ENCODE measurements at places on chromosomes 3 and 15.

DNA sequence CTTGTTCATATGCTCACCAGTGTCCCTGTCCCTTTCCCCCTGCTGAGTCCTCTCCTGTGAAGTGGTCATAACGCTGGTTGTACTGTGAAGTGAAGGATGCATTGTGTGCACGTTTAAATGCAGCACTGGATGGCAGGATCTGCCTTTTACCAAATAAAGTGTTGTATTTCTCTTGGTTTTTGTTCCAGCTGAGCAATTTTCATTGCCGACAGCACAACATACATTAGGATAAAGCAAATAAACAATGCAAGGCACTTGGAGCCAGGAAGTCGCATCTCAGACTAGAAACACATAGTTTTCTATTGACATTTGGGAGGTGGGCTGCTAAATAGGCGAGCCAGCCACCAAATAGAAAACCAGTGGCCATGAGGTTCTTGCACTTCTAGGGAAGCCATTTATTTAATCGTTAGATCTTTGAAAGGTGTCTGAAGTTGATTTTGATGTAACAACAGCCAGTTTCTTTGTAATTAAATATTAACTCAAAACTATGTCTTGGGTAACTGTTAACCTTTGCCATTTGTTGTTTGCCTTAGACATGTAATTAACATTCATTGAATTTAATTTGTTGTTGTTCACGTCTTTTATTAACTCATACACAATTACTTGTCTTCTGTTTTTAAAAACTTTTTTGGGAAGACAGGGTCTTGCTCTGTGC is 185.3 kb downstream of the FNDC3B start:
- peak; percentile 31 for DNase-seq

DNA sequence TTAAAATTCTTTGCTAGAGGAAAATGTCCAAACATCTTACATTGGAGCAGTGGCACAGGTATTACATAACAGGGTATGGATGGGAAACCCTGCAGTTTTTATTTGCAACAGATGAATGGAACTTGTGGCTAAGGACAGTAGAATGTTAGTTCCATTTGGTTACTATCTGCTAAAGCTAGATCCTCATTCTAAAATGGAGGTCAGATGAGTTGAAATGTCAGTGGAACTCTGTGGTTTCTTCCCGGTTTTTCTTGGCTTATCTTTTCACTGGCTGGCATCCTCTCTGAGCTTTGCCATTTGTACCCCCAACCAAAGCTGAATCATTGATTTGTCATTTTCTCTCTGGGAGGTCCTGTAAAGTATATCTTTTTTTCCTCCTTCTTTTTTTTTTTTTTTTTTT is 68.9 kb downstream of the ARMC8 start:
- no peak for DNase-seq

DNA sequence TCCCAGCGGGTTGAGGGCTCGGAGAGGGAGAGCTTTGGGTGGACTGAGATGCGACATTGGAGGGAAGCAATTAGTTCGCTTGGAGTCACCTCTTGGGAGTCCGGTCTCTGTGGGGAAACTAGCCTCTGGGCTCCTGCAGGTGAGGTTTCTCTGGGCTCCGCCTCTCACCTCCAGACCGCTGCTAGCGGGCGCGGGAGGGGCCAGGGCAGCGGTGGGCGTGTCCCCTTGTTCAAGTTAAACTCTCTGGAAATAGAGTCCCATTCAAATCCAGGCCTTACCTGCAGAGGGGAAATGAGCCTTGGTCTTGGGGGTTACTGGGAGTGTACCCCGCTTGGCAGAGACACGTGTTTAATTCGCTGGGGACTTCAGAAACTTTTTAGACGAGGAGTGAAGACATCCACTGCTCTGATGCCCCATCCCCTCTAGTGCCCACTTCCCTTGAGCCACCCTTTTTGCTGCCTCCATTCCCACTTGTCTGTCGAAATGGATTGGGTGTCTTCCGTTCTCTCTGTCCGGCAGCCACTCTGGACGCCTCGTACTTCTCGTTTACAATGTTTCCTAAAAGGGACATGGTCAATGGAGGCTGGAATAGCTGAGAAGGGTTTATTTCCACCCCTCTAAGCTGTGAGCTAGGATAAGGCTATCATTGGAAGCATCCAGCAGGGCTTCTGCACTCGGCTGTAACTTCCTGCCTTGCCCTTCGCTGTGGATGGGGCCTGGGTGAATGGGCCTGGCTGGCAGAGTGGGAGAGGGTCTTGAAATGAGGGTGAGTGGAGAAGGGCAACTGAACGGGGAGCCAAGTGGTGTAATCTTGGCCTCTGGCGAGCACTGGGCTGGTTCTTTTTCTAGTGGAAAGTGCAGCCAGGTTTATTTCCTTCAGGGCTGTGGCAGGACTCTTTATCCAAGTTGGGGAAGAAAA is 1.1 kb downstream of the MITF start:
- DNase-seq = no peak

DNA sequence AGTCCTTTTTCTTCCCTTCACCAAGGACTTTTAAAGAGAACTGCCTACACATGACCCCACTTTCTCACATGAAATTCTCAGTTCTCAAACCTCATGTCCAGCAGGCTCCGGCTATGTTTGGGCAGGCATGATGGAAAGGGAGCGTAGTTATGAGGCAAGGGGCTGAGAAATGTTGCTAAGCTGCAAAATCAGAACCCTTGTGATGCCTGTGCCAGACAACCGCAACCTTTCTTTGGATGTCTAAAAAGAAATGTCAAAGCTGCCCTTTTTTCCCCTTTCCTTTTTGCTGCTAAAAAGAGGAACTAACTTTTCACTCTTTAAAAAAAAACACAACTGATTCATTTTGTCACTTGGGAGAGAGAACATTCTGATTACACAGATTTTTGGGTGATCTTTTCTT is 19.2 kb downstream of the GNB4 start:
- no peak for DNase-seq

DNA sequence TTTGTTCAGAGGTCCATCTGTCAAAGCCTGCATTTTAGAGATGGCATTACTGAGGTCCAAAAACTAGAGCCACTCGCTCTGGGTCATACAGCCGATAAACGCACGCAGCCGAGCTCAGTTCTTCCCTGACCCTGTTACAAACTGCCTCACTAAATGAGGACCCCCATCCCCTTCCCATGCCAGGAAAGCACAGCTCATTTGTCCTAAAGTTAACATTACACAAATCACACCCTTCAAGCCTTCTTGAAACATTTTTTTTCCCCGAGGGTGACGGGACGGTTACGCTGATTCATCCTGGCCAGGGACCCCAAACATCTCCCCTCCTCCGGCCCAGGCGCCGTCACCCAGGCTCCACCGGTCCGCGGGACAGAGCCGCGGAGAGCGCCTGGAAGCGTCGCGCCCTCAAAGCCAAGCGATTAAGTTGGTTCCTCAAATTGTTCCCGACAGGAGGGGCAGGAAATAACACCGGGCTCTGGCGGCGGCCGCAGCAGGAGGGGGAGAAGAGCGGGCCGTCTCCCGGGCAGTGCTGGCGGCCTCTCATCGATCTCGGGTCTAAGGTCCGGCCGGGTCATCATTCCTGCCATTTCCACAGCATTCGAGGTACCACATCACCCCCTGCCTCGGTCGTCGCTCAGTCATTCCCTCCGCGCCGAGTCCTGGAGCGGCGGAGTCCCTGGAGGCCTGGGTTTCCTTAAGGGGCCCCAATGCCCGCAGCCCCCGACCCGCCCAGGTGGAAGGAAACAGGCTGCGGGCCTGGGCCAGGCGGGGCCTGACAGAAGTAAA is 619 bp upstream of the CMTM8 start:
- DNase-seq = peak; percentile 62

DNA sequence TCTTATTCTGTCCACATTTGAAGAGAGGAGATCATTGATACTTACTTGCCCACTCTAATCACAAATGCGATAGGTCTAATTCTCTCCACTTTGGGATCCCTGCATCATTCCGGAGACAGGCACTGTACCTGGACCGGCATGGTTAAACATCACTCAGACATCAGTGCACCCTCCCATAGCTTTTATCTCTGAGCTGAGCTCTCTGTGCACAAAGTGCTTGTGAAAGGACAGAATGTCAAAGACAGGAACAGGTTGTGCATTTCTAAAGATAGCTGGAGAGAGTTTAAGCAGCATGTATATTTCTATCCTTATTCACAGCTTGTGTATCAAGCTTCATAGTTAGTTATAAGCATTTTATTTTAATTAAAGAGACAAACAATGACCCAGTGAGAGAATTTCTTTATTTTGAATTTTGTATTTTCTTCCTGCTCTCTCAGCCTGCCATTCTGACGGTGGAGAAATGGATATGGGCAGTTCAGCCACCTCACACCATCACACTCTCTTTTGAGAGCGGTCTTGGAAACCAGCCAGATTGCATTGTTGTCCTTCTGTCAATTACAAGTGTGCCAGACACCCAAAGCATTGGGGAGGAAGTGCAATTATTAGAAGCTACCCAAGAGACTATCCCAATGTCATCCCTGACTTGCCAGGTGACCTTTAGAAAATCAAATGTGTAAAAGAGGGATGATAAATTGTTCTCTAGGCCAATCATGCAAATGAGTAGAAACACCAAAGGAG is 65.2 kb upstream of the CHL1 start:
- DNase-seq = peak; percentile 74

DNA sequence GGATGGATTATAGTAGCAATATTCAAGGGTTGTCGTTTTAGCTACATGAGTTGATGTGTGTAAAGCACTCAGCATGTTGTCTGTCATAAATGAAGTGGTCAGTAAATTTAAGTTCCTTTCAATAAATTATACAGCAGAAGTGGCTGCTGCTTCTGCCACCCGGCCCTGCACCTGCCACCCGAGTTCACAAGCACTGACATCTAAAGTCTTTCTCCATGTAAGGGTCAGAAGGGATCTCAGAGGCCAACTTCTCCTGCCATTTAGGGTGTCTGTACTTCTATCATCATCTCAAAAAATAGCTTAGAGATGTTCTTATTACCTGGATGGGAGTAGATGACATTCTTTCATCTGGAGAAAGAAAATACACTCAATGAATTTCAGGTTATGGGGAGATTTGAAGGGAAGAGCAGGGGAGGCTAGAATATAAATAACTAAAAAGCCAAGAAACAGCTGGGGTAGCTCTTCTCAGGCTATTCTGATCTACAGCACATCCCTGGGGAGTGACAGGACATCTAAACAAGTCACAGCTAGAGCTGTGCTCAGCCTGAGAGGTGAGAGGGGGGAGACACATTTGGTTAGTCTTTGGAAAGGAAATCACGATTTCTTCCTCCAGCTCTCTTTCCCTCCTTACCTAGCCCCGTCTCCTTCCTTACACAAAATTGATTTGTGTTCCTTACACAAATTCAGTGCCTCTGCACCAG is 8.0 kb downstream of the GCSAM start:
- DNase-seq = no peak

DNA sequence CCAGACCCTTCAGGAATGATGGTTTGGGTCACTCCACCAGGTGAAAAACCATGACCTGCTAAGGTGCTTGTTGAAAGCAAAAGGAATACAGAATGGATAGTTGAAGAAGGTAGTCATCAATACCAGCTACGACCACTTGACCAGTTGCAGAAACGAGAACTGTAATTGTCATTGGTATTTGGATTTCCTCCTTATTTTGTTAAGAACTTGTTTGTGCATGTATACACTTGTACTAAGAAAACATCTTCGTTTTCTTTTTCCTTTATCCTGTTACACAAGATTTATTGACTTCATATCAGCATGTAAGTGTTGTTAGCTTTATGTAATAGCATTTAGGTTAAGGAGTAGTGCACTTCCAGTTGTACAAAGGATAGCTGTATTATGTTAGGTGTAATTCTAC is 261.8 kb downstream of the MCTP2 start:
- no peak for DNase-seq

GRCh38 chr3:129305592-129306091 is 27.0 kb downstream of the HMCES start:
- peak; percentile 87 for DNase-seq

GRCh38 chr3:50272911-50273688 is 4.2 kb downstream of the SEMA3B start:
- DNase-seq = peak; percentile 72
